Activated CD8-positive, alpha-beta memory T cell treated with anti-CD3 and anti-CD28 coated beads, Interleukin-2, amount 50 U/mL, for 48 hours (primary cell): ENCODE measurements at places on chromosomes 5 and 9.

DNA sequence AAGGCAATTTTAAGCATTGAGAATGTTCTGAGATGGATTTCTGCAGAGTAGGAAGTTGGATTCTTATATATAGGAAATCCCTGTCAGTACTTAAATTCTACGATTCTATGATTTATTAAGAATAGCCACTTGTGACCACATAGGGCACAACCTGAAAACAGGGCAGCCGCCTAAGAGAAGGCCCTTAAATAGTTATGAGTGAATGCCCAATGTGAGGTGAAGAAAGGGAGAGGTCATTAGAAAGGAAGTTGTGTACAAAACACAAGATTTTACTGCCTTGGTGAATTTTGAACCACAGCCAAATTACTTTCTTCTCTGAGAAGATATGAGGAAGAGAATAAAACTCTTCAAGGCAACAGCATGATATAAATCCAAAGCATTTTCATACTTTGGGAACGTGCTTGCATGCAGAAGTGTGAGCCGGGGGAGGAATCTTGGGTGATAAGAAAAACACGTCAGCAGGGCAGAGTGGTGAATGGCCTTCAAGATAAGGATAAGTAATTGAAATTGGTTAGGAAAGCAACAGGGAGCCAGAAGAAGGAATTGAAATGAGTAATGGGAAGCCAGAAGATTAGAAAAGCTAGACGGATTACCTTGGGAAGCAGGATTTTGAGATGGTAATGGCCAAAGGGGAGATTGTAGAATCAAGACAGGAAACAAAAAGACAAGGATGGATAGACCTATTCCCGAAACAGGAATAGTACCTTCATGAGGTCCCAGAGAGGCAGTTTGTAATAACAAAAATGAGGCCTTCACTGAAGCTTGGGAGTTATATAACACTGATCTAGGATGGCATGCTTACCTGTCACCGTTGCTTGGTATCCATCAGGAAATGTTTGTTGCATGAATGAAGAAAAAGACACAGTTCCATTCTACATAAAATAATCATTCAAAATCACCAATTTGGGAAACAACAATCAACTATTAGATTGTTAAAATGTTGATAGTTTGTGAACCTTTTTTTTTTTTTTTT, 244.3 kb downstream of the PDE4D start:
- no peak for DNase-seq

- DNase-seq = no peak
Observed at GRCh38 chr5:111135946-111136345, 43.8 kb downstream of the WDR36 start.

- DNase-seq = no peak
Observed at GRCh38 chr5:74516211-74516636, 124.3 kb downstream of the ENC1 start.

DNA sequence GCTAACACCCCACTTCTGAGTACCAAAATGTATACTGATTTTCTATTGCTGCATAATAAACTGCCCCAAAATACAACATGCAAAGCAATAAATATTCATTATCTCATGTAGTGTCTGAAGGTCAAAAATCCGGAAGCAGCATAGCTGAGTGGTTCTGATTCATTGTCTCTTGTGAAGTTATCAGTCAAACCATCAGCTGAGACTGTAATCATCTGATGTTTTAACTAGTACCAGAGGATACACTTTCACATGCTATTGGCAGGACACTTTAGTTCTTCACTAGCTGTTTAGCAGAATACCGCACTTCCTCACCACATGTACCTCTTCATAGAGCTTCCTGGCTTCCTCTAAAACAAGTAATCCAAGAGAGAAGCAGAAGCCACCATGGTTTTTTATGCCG, 12.7 kb upstream of the TMEM161B start:
- DNase-seq = no peak

GRCh38 chr5:68950930-68951329, 142.9 kb upstream of the SLC30A5 start:
- no peak for DNase-seq

DNA sequence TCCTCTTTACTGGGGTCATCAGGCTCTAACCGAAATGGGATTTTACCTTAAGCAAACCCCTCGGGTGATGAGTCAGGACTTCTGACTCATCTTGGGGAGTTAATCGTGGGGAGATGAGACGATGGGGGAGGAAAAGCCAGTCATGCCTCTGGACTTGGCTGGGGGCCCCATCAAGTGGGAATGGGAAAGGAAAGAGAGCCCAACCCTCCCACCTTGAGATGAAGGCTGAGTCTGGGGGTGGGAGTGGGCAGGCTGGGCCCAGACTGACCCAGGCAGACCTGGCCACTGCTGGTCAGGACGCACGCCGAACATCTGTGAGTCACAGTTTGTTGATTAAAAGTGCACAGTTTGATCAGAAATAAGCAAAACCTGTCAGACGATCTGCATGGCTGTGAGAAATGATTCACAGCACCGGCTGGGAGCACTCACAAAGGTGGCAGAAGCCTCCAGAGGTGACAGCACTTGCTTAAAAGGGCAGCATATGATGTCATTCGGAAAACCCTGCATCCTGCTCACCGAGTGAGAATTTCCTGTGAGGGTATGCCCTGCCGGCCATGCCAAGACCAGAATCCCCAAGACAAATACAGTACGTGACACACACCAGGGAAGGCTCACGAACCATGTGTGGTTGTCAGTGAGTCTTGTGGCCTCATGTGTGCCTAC, 50.0 kb upstream of the SLC25A51 start:
- peak; percentile 69 for DNase-seq

- DNase-seq = no peak
Observed at GRCh38 chr9:26357803-26358344, 534.7 kb downstream of the CAAP1 start.

- DNase-seq = no peak
Observed at GRCh38 chr9:123848447-123849085, 81.4 kb downstream of the DENND1A start.
